ENCODE measurements at places on chromosomes 1 and 21. TPM values are rescaled to one million over a fixed set of nuclear protein-coding genes. Genes with fewer than 3 reads are reported as not detected.
A peak's percentile ranks its signal among the peaks of the same experiment; 100 is the strongest.

- no peak overlapping the region for H3K27ac ChIP-seq
- H3K36me3 ChIP-seq: no peaks in the 10 kb centered on the region
- H3K4me3 ChIP-seq: no peak overlapping the region
- DNase-seq: no peak
- no peaks in the 10 kb centered on the region for H3K27me3 ChIP-seq
- no peaks in the 10 kb centered on the region for H3K4me1 ChIP-seq
Measured at GRCh38 chr1:187641907-187642306, 813.2 kb downstream of the PLA2G4A start.

- no peaks in the 10 kb centered on the region for H3K27me3 ChIP-seq
- no peak overlapping the region for H3K4me3 ChIP-seq
- H3K27ac ChIP-seq: no peak overlapping the region
- peaks cover 15% of the 10 kb centered on the region for H3K36me3 ChIP-seq
- DNase-seq: peak; percentile 89
Measured at GRCh38 chr21:44444286-44444931, 10.9 kb upstream of the LRRC3 start.

DNA sequence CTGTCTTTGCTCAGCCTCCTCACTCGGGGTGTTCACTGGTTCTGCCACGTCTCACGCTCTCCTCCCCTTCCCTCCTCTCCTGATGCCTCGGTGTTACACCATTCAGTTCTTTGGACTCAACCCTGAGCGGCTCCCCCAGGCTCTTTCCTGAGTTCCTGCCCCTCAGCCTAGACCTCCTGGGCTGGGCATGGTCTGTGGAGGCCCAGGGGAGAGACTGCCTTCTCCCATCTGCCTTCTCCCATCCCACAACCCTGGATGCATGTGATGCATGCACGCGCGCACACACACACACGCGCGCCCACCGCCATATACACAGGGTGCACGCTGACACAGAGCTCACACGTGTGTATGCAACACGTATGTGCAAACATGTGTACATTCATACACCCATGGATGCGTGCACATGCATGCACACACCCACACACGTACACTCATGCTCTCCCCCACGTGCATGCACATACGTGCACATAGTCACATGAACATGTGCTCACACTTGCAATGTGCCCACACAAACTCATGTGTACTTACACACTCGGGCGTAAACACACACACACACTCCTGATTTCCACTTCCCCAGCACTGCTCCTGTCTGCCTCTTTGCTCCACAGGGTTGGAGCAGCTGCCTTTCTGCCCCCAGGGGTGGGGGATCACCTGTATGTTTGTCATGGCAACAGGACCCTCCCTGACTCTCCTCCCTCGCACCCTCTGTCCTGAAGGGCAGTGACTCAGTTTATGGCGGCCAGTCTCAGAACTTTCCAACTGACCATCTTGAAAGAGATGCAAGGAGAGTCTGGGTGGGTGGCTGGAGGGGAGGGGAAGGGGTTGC lies 59.0 kb downstream of the HUNK start:
- H3K27ac ChIP-seq: no peak overlapping the region
- H3K4me1 ChIP-seq: no peaks in the 10 kb centered on the region
- H3K36me3 ChIP-seq: no peaks in the 10 kb centered on the region
- no peaks in the 10 kb centered on the region for H3K27me3 ChIP-seq

- H3K36me3 ChIP-seq: no peaks in the 10 kb centered on the region
- no peak for DNase-seq
- H3K4me3 ChIP-seq: no peak overlapping the region
- no peaks in the 10 kb centered on the region for H3K27me3 ChIP-seq
Measured at GRCh38 chr1:147720557-147720956, 39.8 kb downstream of the GJA5 start.

GRCh38 chr1:215845234-215845891 lies 278.3 kb downstream of the KCTD3 start:
- H3K36me3 ChIP-seq: no peaks in the 10 kb centered on the region
- no peaks in the 10 kb centered on the region for H3K27me3 ChIP-seq
- DNase-seq: no peak
- no peak overlapping the region for H3K27ac ChIP-seq
- peaks cover 6% of the 10 kb centered on the region for H3K4me1 ChIP-seq

GRCh38 chr1:38541223-38541622 lies 318.3 kb downstream of the RRAGC start:
- H3K4me3 ChIP-seq: no peak overlapping the region
- no peaks in the 10 kb centered on the region for H3K4me1 ChIP-seq
- H3K27ac ChIP-seq: no peak overlapping the region
- H3K36me3 ChIP-seq: no peaks in the 10 kb centered on the region
- H3K27me3 ChIP-seq: no peaks in the 10 kb centered on the region

DNA sequence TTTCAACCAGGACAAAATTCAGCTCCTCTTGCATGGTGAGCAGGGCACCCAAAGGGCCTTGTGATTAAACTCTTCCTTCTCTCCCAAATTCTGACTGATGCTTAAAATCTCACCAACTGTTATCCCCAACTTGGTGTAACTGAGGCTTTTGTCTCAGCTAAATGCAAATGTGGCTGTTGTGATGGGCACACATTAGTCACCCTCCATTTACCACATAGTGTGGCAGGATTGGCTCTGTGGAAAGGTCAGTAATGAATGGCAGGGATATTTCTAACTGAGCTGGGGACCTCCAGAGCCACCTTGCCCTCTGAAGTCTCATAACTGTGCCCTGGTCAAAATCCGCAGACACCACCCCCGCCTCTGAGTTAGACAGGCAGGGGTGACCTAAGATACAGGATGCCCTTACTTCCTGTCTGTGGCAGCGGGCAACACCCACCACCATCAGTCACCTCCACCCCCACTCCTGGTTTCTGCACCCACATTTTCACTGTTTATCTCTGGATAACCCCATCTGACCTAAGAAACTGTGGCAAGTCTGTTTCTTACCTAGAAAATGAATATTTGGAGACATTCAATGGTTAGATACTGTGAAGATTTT lies 25.4 kb upstream of the RGS16 start:
- H3K4me3 ChIP-seq: no peak overlapping the region
- H3K27me3 ChIP-seq: no peaks in the 10 kb centered on the region
- no peaks in the 10 kb centered on the region for H3K36me3 ChIP-seq
- DNase-seq: no peak
- peak overlapping the region; percentile 51 for H3K27ac ChIP-seq

- no peaks in the 10 kb centered on the region for H3K36me3 ChIP-seq
- peaks cover 40% of the 10 kb centered on the region for H3K27me3 ChIP-seq
- DNase-seq: peak; percentile 81
- H3K4me3 ChIP-seq: no peak overlapping the region
- H3K27ac ChIP-seq: no peak overlapping the region
Measured at GRCh38 chr1:92473781-92474495, 12.8 kb downstream of the GFI1 start.

DNA sequence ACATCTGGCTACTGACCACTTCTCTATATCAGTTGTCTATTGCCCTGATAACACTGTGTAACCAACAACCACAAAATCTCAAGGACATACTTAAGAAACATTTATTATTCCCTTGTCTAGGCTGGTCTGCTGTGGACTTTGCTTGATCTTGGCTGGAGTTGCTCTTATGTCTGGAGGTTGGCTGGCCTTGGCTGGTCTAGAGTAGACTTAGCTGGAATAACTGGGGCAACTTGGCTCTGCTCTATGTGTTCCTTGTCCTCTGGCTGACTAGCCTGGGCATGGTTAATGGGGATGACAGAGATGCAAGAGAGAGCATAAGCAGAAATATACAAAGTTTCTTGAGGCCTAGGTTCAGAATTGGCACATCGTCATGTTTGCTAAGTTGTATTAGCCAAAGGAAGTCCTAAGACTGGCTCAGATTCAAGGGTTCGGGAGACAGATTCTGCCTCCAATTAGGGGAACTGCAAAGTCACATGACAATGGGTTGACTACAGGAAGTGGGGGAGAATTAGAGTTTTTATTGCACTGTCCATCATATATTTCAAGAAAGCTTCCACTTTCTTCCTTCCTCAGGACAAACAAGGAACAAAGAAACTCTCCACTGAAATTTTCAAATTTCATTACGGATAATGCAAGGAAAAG lies 61.4 kb upstream of the HMCN1 start:
- no peak for DNase-seq
- H3K4me1 ChIP-seq: no peaks in the 10 kb centered on the region
- no peak overlapping the region for H3K27ac ChIP-seq
- peaks cover 8% of the 10 kb centered on the region for H3K27me3 ChIP-seq
- no peaks in the 10 kb centered on the region for H3K36me3 ChIP-seq

GRCh38 chr1:193299038-193299437 lies 112.6 kb upstream of the B3GALT2 start:
- DNase-seq: no peak
- H3K27ac ChIP-seq: no peak overlapping the region
- H3K4me1 ChIP-seq: no peaks in the 10 kb centered on the region
- no peaks in the 10 kb centered on the region for H3K36me3 ChIP-seq
- no peaks in the 10 kb centered on the region for H3K27me3 ChIP-seq

CENPF gene
- 46.2 TPM for total RNA-seq

SORT1 gene
- total RNA-seq: 46.2 TPM

GRCh38 chr1:99537886-99538617 lies 107.9 kb upstream of the PALMD start:
- H3K27me3 ChIP-seq: no peaks in the 10 kb centered on the region
- DNase-seq: no peak
- no peak overlapping the region for H3K27ac ChIP-seq

C8B gene
- not detected for total RNA-seq

DENND2C gene
- 40.3 TPM for total RNA-seq

GRCh38 chr1:243312952-243313634 lies 57.3 kb downstream of the SDCCAG8 start:
- H3K27me3 ChIP-seq: no peaks in the 10 kb centered on the region
- no peak for DNase-seq
- peaks cover 5% of the 10 kb centered on the region for H3K4me1 ChIP-seq
- no peak overlapping the region for H3K4me3 ChIP-seq
- H3K27ac ChIP-seq: no peak overlapping the region

DNA sequence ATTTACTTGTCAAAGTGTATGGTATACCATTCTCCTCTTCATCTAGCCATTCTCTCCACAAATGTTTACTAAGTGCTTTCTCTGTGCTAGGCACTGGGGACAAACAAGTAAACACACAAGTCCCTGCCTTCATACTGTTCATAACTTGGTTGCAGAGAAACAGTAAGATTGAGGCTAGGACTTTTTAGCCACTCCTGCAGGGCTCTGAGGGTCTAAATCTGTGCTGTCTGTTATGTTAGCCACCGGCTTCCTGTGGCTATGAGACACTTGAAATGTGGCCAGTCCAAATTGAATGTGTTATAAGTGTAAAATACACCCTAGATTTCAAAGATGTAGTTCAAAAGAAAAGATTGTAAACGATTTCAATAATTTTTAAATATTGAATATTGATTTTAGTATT lies 50.2 kb downstream of the AZIN2 start:
- no peak for DNase-seq
- H3K27ac ChIP-seq: no peak overlapping the region
- no peak overlapping the region for H3K4me3 ChIP-seq
- H3K36me3 ChIP-seq: no peaks in the 10 kb centered on the region

SLC19A2 gene
- total RNA-seq: 11.5 TPM

DNA sequence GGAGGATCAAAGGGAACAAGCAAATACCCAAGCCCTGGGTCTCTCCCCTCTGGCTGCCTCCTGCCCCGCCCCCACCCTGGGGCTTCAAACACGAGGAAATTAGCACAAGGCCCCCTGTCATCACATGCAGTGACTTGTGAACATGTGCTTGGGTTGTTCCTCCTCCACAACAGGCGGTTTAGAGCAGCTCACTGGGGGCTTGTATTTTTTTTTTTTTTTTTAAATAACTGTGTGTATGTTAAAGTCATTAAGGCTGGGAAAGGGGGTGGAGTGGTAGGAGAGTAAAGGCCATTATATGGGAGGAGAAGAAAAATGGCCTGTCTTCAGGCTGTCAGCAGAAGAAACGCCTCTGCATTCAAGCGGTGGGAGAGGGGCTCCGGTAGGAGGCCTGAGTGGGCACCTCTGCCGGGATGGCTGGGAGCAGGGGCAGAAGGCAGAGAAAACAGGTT lies 64.2 kb downstream of the PLXNA2 start:
- H3K4me3 ChIP-seq: no peak overlapping the region
- H3K36me3 ChIP-seq: peaks cover 93% of the 10 kb centered on the region
- H3K27me3 ChIP-seq: no peaks in the 10 kb centered on the region
- H3K27ac ChIP-seq: no peak overlapping the region
- peak; percentile 64 for DNase-seq
- H3K4me1 ChIP-seq: peaks cover 40% of the 10 kb centered on the region

Measured in endodermal cell (in vitro differentiated cells).